NCI-H748 treated with DMSO at 0.1 percent for 48 hours (cell line): ENCODE measurements at places on chromosomes 16 and 17.

DNA sequence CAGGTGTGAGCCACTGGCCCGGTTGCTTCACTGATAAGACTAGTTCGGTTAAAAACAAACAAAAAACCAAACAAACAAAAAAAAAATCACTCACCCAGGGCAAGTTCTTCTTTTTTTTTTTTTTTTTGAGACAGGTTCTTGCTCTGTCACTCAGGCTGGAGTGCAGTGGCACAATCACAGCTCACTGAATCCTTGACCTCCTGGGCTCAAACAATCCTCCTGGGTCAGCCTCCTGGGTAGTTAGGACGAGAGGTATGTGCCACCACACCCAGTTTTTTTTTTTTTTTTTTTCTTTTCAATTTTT lies 119.5 kb upstream of the CORO6 start:
- DNase-seq: no peak

DNA sequence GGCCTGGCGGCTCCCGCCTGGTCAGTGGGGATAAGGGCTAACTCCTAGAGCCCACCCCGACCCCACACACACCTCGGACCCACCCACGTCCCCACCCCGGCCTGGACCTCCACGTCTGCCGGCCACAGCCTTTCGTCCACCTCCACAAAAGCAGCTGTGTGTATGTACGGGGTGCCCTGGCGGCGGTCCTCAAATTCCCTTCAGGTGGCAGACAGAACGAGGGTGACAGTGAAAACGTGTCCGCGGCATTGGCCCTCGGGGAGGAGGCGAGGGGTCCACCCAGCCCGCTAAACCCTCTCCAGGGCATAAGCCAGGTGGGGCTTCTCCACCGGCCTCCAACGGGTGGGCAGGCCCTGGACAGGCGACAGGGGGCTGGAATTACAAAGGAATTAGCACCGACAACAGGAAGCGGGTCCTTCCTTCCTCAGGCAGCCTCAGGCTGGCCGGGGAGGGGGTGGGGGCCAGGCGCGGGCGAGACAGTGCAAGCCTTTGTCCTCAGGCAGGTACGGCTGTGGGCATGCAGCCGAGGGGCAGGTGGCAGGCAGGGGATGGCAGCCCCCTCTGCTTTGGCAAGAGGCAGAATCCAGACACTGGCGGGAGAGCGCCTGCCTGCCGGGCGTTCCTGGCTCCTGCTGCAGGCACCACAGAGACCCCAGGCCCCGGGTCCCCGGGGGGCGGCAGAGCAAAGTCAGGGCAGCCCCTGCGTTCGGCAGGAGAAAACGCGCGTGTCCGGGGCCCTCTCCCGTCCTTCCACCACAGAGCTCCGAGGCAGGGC lies 12.3 kb upstream of the PITPNA start:
- no peak for DNase-seq

DNA sequence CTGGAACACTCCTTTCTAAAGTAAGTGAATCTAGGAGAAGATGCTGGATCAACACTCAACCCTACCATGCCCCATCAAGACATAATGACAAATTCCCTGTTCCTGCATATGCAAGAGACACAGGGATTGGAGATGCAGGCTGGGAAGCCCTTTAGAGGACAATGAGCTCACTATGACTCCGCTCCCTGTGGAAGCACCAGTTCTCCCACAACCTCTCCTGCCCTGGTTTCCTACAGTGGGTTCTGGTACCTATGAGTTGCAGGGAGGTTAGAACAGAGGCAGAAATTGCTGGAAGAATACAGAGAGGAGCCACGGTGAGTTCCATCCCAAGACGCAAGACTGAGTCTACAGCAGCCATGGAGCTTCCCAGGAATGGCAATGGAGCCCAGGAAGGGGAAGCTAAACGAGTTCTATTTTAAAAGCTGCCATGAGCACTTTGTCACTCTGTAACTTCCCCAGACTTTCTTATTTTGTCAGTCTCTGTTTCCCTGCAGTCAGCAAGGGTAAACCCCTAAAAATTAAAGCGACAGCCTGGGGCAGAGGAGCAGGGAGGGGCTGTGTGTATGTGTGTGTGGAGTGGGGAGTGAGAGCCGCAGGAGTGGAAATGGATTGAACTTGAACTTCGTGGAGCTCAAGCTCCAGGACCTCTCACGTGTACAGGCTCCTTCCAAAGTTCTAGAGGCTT lies 42.3 kb upstream of the PIK3R6 start:
- DNase-seq: no peak

DNA sequence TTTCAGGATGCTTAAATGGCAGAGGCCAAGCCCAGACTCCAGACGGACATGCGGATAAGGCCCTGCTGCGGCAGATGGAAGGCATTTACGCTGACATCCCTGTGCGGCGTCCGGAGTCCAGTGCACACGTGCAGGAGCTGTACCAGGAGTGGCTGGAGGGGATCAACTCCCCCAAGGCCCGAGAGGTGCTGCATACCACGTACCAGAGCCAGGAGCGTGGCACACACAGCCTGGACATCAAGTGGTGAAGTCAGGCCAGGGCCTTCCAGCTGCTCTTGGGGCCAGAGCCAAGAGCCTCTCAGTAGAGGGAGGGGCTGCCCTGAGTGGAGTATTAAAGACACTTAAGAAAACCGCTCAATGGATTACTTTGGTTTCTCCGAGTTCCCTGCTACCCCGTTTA lies 29.4 kb downstream of the NARF start:
- DNase-seq: no peak

DNA sequence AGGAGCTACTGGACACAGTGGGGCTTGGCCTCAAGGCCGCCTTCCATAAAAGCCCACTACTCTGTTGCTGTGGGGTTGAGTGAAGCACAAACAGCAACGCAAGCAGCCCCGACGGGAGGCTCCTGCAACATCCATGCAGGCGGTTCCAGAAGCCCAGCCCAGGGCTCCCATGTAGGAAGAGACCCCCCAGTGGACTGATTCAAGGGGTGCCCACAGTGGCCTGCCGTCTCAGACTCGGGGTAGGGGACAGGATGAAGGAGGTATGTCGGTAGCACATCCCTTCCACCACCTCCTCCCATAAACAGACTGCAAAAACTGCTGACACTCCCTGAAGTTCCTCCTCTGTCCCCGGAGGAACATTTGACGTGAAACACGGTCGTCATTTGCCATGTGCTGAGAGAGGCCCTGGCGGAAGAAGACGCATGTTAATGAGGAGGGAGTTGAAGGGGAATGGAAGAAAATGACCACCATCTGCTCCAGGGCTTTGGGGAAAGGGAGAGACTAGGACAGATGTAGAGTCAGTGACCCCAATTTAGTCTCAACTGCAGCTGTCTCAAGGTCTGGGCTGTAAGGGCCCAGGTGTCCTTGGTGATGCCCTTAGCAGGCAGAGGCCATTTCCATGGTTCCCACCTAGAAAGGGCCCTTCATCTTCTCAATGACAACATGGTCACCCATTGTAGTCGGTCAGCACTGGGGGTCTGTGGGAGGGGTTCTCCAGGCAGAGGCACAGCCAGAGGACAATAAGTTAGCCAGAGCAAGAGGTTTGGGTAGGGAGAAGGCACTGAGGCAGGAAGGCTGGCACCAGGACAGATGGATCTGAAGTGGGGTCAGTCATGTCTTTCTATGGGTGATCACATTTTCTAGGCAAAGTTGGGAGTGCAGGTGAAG lies 200.6 kb downstream of the CPPED1 start:
- no peak for DNase-seq

- no peak for DNase-seq
Measured at GRCh38 chr16:82630219-82630618, 3.5 kb downstream of the CDH13 start.

DNA sequence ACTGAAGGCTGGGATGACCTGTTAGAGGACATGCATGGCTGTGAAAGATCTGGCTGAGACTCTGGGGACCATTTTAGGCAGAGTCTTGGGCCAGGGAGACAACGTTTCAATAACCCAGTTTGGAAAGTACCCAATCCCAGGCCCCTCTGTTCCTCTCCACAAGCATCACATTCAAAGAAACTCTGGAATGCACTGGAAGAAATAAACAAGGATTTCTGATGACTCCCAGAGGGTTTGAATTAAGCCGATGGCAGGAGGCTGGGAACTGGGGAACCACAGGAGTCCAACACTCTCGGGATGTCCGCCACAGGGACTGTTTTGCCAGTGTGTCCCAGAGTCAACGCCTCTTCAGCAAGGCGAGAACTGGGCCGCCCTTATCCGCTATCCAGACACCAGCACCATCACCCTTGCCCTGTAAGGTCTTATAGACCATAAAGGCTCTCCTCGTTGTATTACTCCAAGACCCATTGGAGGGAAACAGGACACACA lies 3.3 kb downstream of the PMP22 start:
- no peak for DNase-seq
